Uterus (tissue), 4 donors: ENCODE measurements at places on chromosomes 6 and 20. TPM values are rescaled to one million over a fixed set of nuclear protein-coding genes. Genes with fewer than 3 reads are reported as not detected.

GRCh38 chr6:48401016-48401415, 290.0 kb upstream of the PTCHD4 start:
- H3K27me3 ChIP-seq = no peaks in the 10 kb centered on the region
- no peaks in the 10 kb centered on the region for H3K4me1 ChIP-seq
- DNase-seq = no peak
- H3K36me3 ChIP-seq = no peaks in the 10 kb centered on the region

GRCh38 chr20:40276301-40276700, 412.7 kb downstream of the MAFB start:
- H3K27me3 ChIP-seq = no peaks in the 10 kb centered on the region
- H3K36me3 ChIP-seq = no peaks in the 10 kb centered on the region
- DNase-seq = peak; percentile 31
- no peak overlapping the region for H3K27ac ChIP-seq
- H3K4me1 ChIP-seq = no peaks in the 10 kb centered on the region

- DNase-seq = no peak
- no peaks in the 10 kb centered on the region for H3K36me3 ChIP-seq
- H3K4me1 ChIP-seq = no peaks in the 10 kb centered on the region
- no peaks in the 10 kb centered on the region for H3K27me3 ChIP-seq
These were observed 87.5 kb downstream of the PREX1 start for GRCh38 chr20:48740292-48740649.

GRCh38 chr6:47234266-47234933, 75.3 kb downstream of the TNFRSF21 start:
- no peak overlapping the region for H3K27ac ChIP-seq
- no peak for DNase-seq
- no peak overlapping the region for H3K4me3 ChIP-seq
- no peaks in the 10 kb centered on the region for H3K27me3 ChIP-seq

GRCh38 chr6:49454787-49455709, 8.0 kb downstream of the MMUT start:
- no peaks in the 10 kb centered on the region for H3K4me1 ChIP-seq
- H3K27ac ChIP-seq = no peak overlapping the region
- DNase-seq = no peak
- H3K36me3 ChIP-seq = no peaks in the 10 kb centered on the region
- no peaks in the 10 kb centered on the region for H3K27me3 ChIP-seq
- no peak overlapping the region for H3K4me3 ChIP-seq

DNA sequence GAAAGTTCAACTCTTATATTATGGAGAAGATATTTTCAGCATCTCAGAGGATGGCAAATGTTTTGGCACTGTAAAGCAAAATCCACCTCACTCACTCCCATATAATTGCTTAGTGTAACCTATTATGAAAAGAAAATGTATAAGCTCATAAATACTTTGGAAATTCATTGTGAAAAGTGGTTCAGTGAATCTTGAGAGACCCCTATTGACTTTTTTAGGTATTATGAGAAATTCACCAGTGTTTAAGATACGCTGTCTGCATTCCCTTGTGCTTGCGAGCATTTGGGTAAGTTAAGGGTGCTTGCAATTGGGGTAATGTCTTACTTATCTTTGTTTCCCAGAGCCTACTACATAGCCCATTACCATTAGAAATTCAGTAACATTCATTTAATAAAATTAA, 66.3 kb upstream of the BMP5 start:
- H3K36me3 ChIP-seq = no peaks in the 10 kb centered on the region
- no peak overlapping the region for H3K4me3 ChIP-seq
- no peaks in the 10 kb centered on the region for H3K4me1 ChIP-seq
- no peak for DNase-seq

GRCh38 chr6:148398678-148399077, 56.0 kb downstream of the SASH1 start:
- H3K4me1 ChIP-seq = no peaks in the 10 kb centered on the region
- H3K36me3 ChIP-seq = no peaks in the 10 kb centered on the region

SYCP2 gene
- 6.2 TPM for total RNA-seq

DNA sequence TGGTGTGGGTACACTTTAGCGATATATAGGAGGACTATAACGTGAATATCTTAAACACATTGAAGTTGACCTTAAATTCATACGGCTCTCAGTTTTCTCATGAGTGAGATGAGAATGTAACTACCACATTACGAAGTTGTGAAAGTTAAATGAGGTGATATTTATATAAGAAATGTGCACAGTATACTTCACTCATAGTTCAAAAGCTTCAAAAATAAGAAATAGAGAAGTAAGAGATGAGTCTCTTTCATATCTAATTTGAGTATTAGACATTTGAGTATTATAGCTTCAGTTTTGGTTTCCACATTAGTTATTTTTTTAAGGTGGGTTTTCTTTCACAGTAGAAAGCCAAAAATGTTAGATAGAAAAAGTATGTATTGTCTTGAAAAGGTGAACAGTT, 183.3 kb downstream of the NKAIN2 start:
- no peak overlapping the region for H3K27ac ChIP-seq
- H3K4me3 ChIP-seq = no peak overlapping the region
- H3K36me3 ChIP-seq = no peaks in the 10 kb centered on the region
- no peaks in the 10 kb centered on the region for H3K4me1 ChIP-seq
